ENCODE measurements at places on chromosomes 16 and 17.

GRCh38 chr17:57560319-57560705 is 184.8 kb downstream of the CCDC182 start:
- DNase-seq, result no peak

DNA sequence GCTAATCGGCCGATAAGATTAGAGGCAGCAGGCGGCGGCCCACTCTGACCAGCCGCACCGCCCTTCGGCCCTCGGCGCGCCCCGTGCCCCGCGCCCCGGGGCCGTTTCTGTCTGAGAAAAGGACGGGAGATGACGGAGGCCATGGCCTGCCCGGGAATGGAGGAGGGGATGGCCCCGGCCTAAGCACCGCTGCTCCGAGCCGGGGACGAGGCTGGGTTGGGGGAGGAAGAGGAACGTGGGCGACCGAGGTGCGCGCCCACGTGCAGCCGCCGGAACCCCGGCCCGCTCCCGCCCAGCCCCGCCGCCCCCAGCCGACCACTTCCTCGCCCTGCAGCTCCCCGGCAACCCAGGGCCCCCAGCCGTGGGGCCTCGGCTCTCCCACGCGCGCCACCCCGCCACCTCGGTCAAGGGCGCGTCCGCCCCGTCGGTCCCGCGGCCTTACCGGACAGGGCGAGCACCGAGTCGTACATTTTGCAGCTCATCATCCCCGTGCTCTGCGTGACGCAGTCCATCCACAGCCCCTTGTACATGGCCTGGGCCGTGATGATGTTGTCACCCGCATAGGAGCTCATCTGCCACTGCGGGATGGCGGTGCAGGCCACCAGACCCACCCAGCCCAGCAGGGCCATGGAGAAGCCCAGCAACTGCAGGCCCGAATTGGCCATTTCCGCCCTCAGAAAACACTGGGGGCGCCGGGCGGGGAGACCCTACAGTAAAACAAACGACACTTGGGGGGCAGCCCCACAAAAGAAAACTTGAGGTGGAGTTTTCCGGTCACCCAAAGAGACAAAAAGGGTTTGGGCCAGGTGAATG is 693 bp downstream of the CLDN7 start:
- DNase-seq, result peak; percentile 78

GRCh38 chr16:88316941-88317612 is 65.7 kb upstream of the ZNF469 start:
- DNase-seq, result no peak

DNA sequence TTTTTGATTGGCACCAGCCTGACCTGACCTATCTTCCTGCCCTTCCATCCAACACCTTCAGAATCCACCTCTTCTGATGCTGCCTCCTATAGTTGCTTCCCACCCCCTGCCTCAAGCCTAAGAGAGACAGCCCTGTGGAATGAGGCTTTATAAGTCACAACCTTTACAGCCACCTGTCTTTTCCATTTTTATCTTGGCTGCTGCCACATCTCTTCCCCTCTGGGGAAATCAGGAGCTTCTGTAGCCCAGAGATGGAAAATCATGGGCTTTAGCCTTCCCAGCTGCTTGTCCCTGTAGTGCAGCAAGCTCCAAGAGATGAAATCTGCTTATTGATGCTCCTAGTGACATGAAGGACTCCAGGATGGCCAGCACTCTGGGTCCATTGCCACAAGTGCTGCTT is 18.7 kb downstream of the PHAF1 start:
- DNase-seq, result no peak

DNA sequence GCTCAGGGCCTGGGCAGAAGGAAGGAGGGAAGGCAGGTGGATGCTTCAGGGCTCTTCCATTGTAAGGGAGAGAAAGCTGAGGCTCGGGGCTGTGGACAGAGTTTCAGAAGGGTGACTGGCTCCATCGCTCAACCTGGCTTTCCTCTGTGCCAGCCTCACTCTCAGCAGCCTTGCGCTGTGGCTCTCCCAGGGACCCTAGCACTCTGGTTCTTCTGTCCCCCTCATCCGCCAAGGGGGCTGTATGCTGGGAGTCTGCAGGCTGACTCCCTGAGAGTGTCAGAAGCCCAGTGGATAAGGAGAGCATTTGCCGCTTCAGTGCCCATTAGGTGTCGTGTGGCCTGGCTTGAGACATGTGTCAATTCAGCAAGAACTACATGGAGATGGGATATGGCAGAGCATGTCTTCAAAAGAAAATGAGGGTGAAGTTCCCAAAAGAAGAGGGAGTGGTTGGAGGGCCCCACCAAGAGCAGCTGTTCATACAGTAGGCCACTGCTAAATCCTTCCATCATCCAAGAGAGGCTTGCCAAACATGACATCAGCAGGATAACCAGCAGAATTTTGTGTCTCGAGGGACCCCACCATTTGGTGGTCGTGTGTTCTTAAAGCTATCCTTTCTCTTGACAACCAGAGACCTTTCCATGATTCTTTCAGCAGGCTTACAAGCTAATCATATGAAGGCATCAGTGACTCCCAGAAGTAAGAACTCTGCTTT is 148.2 kb downstream of the IRX5 start:
- DNase-seq, result no peak

DNA sequence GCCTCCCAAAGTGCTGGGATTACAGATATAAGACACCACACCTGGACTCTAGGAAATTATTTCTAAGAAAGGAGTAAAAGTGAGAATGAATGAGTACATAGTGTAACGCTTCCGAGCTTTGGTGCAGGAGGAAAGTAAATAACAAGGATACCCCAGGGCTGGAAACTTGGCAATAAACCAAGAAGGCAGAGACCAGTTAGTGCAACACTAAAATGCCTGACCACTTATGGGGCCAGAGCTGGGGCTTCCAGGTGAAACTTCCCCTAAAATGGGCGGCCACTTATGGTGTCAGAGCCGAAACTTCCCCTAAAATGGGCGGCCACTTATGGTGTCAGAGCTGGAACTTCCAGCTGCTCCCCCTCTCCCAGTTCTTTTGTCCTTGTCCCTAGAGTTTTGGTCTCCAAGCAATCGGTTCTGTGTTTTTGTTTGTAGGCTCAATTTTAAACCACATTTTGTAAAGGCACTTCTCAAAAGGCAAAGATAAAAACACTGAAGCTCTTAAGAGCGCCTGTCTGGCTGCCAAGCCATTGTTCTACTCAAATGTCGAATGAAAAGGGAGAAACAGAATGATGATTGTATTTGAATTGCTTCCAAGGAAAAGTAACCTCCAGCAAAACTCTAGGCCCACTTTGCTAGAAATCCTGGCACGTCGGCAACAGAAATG is 63.9 kb downstream of the NXN start:
- DNase-seq, result peak; percentile 36

GRCh38 chr16:25030420-25031131 is 15.4 kb upstream of the ARHGAP17 start:
- no peak for DNase-seq

DNA sequence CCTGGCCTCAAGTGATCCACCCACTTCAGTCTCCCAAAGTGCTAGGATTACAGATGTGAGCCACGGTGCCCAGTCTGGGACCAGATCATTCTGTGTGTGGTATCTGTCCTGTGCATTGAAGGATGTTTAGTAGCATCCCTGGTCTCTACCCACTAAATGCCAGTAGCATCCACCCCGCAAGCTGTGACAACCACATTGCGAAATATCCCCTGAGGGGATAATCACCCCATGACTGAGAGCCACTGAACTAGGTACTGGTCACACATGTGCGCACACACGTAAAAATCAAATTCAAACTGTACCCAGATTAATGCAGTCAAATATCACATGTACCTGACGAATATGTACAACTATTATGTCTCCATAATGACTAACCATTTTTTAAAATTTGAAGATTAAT is 35.8 kb downstream of the TEKT5 start:
- no peak for DNase-seq

- DNase-seq, result peak; percentile 84
These were observed 619 bp downstream of the CACNB1 start for GRCh38 chr17:39196808-39197291.

DNA sequence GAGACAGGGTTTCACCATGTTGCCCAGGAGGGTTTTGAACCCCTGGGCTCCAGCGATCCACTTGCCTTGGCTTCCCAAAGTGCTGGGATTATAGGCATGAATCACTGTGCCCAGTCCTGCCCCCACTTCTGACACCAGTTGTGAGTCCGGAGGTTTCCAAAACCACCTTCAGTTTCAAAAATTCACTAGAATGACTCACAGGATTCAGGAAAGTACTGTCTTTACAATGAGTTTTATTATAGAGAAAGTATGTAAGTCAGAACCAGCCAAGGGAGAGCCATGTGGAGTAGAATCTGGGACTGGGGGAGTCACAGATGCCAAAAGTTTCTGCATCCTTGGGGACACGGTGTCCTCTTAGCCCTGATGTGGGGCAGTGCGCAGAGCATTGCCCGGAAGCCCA is 55.1 kb downstream of the PLD6 start:
- no peak for DNase-seq

DNA sequence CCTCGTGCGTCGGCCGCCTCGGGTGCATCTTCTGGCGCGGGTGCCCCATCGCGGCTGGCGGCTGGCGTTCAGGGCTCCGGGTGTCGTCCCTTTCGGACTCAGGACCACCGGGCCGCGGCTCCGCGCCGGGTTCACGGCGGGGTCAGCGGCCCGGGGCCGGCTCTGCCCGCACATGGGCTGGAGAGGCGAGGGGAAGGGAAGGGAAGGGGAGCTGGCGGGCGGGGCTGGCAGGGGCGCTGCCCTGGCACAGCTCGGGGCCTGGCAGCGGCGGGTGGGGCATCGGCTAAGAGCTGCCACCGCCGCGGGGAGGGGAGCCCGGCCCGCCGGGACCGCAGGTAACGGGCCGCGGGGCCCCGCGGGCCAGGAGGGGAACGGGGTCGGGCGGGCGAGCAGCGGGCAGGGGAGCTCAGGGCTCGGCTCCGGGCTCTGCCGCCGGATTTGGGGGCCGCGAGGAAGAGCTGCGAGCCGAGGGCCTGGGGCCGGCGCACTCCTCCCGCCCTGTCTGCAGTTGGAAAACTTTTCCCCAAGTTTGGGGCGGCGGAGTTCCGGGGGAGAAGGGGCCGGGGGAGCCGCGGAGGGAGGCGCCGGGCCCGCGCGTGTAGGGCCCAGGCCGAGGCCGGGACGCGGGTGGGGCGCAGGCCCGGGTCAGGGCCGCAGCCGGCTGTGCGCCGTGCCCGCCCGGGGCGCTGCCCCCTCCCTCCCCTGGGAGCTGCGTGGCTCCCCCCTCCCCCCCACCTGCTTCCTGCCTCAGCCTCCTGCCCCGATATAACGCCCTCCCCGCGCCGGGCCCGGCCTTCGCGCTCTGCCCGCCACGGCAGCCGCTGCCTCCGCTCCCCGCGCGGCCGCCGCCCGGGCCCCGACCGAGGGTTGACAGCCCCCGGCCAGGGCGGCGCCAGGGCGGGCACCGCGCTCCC is 646 bp downstream of the HIC1 start:
- DNase-seq, result peak; percentile 86

DNA sequence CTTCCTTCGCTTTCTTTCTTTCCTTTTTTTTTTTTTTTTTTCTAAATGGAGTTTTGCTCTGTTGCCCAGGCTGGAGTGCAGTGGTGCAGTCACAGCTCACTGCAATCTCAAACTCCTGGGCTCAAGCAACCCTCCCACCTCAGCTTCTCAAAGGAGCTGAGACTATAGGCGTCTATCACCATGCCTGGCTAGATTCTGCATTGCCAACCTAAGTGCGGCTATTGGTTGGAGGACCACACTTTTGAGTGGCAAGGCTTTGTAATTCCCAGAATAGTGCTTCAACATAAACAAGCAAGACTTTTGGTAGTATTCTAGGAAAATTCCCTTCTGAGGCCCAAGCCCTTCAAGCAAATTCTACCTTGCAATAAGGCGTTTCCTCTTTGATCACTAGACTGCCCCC is 107.8 kb downstream of the YPEL2 start:
- DNase-seq, result no peak

- peak; percentile 75 for DNase-seq
These were observed 5.4 kb downstream of the ZCCHC14 start for GRCh38 chr16:87487361-87487924.

DNA sequence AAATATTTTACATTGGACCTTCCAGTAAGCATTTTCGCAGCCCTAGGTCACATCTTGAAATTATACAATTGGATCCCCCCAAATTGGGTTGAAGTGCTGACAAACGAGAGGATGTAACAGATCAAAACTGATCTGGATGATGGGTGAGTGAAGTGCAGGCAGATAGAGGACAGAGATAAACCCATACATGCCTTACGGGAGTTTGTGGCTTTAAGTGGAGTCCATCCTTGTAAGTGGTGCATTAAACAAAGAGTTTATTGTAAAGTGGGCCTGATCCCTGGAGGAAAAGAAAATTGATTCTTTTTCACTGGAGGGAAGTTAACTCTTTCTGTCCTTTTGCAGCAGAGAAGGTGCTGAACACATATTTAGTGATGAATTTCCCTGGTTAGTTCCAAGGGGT is 39.0 kb upstream of the KCNJ2 start:
- DNase-seq, result no peak

GRCh38 chr16:52906281-52906680 is 146.4 kb downstream of the CHD9NB start:
- DNase-seq, result no peak

- DNase-seq, result no peak
These were observed 2.0 kb downstream of the GPRC5B start for GRCh38 chr16:19882646-19883045.

- no peak for DNase-seq
These were observed 69.9 kb upstream of the NUDT7 start for GRCh38 chr16:77652399-77652798.

- DNase-seq, result peak; percentile 59
These were observed 45.8 kb downstream of the WDR45B start for GRCh38 chr17:82602487-82602886.

- peak; percentile 28 for DNase-seq
These were observed 851 bp downstream of the EDC4 start for GRCh38 chr16:67873435-67874370.

- peak; percentile 89 for DNase-seq
These were observed at the start of gene PPP1R1B for GRCh38 chr17:39626171-39627046. Gene PPP1R1B, plus strand, starts transcription at chr17:39626952. Its CDS starts 441 bp downstream, at chr17:39627393.

DNA sequence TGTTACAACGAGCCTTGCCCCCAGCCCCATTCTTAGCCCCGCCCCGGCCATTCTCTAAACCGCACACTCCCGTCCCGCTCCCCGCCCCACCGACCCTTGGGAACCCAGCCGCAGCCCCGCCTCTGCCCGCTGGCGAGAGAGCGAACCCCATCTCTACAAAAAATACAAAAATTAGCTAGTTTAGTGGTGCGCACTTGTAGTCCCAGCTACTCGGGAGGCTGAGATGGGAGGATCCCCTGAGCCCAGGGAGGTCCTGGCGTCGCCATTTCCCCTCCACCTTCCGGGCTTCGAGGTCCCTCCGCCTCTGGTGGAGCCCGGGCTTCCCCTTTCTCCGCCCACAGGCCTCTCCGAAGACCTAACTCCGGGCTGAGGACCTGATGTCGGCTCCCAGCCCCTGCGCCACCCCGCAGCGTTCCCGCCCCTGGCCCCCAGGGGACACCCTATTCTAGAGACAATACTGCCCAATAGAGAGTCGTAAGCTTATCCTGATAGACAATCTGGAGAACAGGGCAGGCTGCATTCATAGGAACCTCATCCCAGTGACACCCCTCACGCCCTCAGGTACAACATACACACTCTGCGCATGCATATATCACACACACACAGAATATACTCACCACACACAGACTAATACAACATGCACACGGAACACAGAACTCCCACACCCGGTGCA is 480 bp upstream of the PROCA1 start:
- DNase-seq, result peak; percentile 91

- DNase-seq, result no peak
These were observed 211.4 kb downstream of the GSG1L start for GRCh38 chr16:27852116-27852515.

GRCh38 chr16:89572073-89572484 is 3.5 kb upstream of the CPNE7 start:
- no peak for DNase-seq

All from H7 (cell line).